SJCRH30 (cell line): ENCODE measurements at places on chromosomes 5 and 9. TPM values are rescaled to one million over a fixed set of nuclear protein-coding genes. Genes with fewer than 3 reads are reported as not detected.
A peak's percentile ranks its signal among the peaks of the same experiment; 100 is the strongest.

The ADAMTS12 gene
- total RNA-seq, result 16.8 and 17.5 TPM in 2 replicates

GRCh38 chr9:90825586-90825985, 24.0 kb downstream of the SYK start:
- H3K27me3 ChIP-seq, result no peaks in the 10 kb centered on the region
- no peak for DNase-seq
- H3K36me3 ChIP-seq, result no peaks in the 10 kb centered on the region
- H3K4me1 ChIP-seq, result no peaks in the 10 kb centered on the region
- H3K4me3 ChIP-seq, result no peak overlapping the region
- H3K27ac ChIP-seq, result no peak overlapping the region

DNA sequence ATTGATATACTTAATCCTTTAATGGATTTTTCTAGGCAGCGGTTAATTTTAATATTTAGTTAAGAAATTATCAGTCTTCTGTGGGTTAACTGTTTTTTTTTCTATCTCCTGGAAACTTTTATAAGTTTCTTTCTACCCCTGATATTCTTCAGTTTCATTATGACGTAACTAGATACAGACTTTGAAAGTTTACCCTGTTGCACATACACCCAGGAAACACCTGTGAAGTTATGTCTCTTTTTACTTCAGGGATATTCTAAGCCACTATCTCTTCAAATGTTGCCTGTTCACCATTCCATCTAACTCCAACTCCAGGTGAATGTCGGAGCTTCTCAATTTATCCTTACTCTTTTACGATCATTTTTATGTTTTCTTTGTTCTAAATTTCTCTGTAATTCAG, 329.0 kb downstream of the ICE1 start:
- no peaks in the 10 kb centered on the region; the same call in 1 of the 2 replicates for H3K27me3 ChIP-seq
- DNase-seq, result no peak
- no peaks in the 10 kb centered on the region for H3K36me3 ChIP-seq
- H3K27ac ChIP-seq, result no peak overlapping the region
- H3K4me1 ChIP-seq, result no peaks in the 10 kb centered on the region

DNA sequence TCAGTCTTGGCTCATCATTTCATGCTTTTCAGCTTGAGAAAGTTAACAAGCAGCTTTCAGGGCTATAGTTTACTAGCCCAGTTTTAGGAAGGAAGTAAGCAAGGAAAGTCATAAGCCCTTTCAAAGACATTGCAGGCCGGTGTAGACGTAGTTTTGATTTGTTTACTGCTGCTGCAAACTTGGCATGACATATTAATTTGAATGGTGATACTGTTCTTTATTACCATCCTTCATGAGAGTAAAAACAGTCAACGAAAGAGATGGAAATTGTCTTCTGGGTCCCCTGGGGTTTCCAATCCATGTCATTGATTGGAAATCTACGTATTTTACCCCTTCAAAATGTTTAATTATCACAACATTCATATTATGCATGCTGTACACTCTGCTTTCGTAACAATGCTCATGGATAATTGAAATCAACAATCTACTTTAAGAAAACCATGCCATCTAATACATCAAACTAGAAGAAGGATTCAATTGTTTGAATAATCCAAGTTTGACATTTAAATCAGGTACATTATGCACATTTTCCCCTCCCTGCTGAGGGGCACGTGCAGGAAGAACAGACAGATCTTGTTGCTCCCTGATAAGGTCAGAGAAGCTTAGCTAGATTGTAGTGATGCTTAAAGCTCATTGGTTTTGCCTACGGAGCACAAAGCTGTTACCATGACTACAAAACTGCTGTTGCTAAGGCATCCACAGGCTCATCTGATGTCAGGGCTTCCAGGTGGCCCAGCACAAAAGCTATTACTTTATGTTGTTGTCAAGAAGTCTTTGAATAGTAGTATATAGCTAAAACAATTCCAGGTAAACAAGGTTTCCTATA, 139.9 kb upstream of the PRLR start:
- DNase-seq, result no peak
- H3K27me3 ChIP-seq, result peaks cover 7% of the 10 kb centered on the region; the same call in 1 of the 2 replicates
- H3K36me3 ChIP-seq, result no peaks in the 10 kb centered on the region
- H3K27ac ChIP-seq, result no peak overlapping the region

The OR13C8 gene
- total RNA-seq, result not detected in 2 replicates

GRCh38 chr5:95959888-95960666, 1.6 kb downstream of the ELL2 start:
- no peaks in the 10 kb centered on the region for H3K27me3 ChIP-seq
- H3K4me1 ChIP-seq, result 0 out of 2 replicates have a peak, but pooled peaks cover 2% of the 10 kb centered on the region
- H3K4me3 ChIP-seq, result peak overlapping the region; percentile 90
- peak; percentile 27 for DNase-seq
- H3K27ac ChIP-seq, result no peak overlapping the region
